Activated CD4-positive, alpha-beta T cell treated with anti-CD3 and anti-CD28 coated beads, Interleukin-2, amount 50 U/mL, for 16 hours (primary cell): ENCODE measurements at places on chromosomes 7 and 10.

DNA sequence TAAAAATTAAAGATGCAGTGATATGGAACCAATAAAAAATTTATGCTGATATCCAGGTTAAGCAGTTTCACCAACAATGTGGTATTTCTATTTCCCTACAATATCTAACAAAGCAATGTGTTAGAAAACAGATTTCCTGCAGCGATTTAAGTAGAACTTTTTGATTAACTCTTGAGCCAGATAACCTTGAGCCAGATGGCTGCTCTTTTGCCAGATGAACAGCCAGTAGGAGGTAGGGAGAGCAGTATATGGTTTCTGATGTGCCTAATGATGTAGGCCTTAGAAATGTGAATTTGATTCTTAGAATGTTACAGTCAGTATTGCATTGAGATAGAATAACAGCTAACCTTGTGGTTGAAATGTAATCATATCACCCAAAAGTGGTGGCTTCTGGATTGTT lies 31.1 kb downstream of the STAMBPL1 start:
- no peak for DNase-seq

- peak; percentile 55 for DNase-seq
Observed at GRCh38 chr7:104848138-104848990, 165.6 kb upstream of the KMT2E start.

- no peak for DNase-seq
Observed at GRCh38 chr10:29543715-29544114, 91.1 kb downstream of the SVIL start.

GRCh38 chr7:17706734-17707133 lies 233.6 kb downstream of the SNX13 start:
- peak; percentile 45 for DNase-seq

GRCh38 chr10:62894156-62894555 lies 78.0 kb upstream of the EGR2 start:
- no peak for DNase-seq

- DNase-seq: no peak
Observed at GRCh38 chr7:26467104-26467503, 175.4 kb downstream of the SNX10 start.

- no peak for DNase-seq
Observed at GRCh38 chr7:135330088-135330487, 96.5 kb downstream of the STRA8 start.

DNA sequence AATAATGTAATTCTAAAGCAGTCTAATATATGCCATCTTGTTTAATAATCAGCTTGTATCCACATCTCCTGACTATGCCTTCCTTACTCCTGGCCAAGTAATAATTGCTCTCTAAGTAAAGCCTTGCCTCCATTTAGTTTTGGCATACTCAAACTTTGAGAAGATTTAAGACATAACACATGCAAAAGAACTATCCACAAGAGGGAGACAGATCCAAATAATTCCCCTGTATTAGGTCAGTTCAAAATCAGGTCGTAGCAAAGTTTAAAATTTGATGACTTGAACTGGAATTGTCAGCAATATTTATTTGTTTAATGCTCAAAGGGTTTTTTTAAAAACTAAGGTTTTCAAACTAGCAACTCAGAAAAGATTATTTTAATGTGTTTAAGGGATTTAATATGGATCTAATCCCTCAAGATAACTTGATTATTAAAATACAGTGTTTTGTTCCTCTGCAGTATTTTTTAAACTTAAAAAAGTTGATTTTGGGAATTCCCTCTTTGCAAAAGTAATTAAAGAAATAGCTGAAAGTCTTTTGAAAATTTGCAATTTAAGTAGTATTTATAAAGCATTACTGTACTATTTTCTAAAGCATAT lies 95.3 kb downstream of the HDAC9 start:
- peak; percentile 31 for DNase-seq

DNA sequence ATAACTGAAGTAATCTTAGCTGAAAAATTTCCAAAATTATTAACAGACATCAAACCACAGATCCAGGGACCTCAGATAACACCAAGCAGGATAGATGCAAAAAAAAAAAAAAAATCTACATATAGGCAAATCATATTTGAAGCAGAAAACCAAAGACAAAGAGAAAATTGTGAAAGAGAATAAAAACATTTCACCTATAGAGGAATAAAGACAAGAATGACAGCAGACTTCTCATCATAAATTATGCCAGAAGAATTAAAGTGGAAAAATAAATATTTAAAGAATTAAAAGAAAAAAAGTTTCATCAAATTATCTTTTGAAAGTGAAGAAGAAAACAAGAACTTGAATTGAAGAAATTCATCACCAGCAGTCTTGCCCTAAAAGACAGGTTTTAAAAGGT lies 467.5 kb downstream of the GPAM start:
- no peak for DNase-seq

DNA sequence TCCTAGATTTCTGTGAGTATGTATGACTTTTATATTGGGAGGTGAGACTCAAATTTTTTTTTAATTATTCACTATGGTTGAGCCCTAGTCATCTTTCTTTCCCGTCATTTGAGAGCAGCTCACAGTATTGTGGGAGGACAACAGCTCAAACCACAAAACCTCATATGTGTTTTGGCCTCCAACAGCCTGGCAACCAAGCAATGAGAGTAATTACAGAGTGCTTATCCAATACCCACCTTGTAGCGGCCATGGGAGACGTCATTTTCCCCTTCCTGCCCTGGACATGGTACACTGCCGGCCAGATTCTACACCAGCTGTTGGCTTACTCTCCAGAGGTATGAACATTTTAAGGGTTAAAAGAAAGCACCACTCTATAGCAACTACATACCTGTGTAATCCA lies 49.1 kb downstream of the DOCK4 start:
- no peak for DNase-seq

- DNase-seq: no peak
Observed at GRCh38 chr10:110029450-110029849, 21.7 kb downstream of the ADD3 start.

DNA sequence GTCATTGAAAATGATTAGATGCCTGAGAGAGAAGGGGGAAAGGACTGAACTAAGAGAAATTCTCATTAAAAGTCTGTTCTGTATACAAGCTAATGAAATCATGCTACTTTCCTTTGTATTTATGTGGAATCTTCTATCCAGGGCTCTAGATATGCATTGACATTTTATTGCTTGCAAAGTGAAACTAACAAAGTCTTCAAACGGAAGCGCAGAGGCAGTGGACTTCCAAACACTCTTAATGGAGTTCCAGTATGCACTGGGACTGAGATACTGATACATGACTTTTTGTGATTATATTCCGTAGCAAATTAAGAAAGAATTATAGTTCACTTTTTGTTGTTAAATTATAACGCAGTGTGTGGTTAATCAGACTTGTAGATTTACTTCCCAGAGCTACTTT lies 166.8 kb upstream of the TBX20 start:
- DNase-seq: no peak

DNA sequence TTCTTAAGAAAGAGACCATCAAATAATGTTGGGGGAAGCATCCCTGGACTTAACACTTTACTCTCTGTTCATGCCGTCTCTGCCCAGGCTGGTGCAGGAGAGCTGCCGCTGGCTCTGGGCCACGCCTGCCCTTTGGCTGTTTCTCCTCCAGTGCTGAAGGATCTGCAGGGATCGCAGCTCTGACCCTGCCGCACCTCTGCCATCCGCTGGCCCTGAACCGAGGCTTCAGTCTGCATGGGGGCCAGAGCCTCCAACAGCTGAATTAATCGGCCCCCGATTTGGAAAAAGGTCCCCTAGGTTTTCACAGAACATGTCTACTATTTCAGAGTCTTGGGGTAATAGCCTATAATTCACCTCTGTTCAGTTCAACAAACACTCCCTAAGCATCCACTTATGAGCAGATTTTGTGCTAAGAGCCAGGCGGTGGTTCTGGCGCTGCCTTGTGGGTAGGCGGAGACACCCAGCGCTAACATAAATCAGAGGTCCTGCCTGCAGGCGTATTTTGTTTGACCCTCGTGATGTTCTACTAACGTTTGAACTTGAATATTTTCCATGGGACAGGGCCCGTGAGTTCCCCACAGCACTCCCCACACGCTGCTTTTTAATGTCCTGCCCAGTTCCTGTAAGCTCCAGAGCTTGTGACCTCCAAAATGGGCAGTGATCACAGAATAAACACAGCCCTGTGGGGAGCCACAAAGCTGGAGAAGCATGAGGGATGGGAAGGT lies 99.0 kb downstream of the DYNC2I1 start:
- DNase-seq: no peak

DNA sequence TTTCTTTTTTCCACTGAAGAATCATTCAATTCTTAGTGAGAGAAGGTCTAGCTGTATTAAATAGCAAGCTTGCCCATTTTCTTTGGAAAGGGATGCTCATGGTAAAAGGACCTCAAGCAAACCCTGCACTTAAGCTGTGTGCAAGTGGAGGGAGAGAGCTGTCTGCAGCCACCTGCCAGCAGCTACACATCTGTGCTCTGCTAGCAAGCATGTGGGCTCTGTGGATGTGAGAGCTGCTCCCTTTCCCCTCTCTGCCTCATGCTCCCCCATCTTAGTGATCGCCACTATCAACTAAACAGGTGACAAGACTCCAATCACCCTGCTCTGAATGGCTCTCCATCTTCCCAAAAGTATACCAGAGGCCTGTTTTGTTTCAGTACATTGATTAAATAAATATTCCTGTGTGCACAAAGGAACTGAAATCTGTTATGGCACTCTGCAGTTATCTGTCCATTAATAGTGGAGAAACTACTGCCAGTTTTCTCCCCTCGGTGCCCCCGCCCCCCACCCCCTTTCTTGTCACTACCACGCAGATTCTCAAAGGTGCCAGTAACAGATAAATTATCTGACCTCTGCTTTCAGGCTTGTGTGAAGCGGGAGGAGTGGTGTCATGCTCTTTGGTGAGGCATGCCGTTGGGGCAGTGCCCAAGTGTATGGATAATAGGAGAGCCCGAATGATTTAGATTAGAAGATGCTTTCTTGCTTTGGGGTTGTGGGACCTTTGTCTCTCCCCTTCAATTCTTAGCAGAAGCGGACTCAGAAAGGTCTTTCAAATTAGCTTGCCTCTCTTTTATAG lies 26.4 kb downstream of the AUTS2 start:
- no peak for DNase-seq

DNA sequence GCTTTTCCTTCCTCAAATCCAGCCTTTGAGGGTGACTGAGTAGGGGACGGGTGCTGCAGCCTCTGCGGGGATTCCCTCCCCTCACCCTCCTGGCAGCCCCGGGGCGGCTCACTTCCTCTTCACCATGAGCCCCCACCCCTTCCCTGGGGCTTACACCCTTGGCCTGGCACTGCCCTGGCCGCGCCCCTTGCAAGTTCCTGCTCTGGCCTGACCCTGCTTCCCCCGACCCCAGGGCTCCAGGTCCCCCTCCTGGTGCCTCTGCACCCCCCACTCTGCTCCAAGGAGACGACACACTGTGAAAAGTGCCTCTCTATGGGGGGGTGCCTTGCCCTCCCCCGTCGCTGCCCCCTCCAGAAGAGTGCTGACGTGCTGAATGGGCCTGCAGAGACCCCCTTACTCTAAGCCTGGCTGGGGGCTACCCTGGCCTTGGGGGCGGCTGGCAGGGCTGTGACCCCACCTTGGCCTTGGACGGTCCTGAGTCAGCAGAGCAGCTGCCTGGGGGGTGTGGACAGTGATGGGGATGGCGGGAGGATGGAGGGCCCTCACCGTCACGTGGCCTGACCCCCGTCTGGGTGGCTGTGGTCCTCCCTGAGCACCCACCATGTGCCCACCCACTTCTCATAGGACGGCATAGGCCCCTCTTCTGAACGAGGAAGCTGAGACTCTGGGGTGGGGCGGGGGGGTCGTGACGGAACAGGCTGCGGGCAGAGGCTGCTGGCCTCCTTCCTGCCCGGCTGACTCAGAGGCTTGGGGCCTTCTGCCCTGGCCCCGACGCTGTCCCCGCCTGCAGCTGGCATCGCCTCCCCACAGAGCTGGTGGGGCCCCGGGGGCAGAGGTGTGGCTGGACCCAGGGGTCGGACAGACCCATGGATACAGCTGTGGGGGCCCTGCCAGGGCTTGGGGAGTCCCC lies 9.8 kb downstream of the LFNG start:
- DNase-seq: peak; percentile 62

- no peak for DNase-seq
Observed at GRCh38 chr7:40761762-40762560, 627.2 kb downstream of the SUGCT start.

DNA sequence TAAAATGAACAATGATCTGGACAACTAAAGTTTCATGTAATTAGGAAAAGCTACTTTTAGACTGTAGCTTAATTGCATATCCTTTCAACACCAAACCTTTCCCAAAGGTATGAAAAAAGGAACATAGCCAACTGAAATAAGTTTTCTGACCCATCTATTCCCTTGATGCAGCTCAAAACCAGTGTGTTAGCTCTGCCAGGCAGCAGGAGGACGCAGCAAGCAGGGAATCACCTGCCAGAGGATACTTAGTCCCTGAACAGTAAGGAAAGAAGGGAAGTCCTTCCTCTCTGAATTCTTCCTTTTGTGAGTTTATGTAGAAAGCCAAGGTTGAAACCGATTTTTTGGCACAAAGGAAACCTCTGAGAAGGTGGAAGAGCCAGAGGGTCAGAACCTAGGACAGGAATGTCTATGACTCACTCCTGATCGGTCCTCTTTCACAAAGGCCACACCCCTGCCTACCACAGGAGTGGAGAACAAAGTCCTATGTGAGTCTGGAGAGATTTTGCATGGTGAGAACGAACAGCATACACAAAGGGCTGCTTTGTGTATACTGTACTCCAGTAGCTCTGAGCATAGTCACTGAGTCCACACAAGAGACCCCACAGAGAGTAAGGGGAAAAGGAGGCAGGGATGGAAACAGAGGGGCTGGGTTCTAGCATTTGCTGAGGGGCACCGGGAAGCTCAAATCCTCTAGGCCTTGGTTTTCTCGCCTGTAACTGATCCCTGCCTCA lies 68.8 kb upstream of the GSDME start:
- DNase-seq: peak; percentile 26
